ENCODE measurements at places on chromosomes 4 and X.

- no peak for DNase-seq
Observed at GRCh38 chr4:141860974-141861373, 224.6 kb downstream of the IL15 start.

GRCh38 chr4:100086766-100087431, 103.4 kb downstream of the DDIT4L start:
- no peak for DNase-seq

GRCh38 chr4:174262624-174263444, 20.6 kb downstream of the FBXO8 start:
- no peak for DNase-seq

- no peak for DNase-seq
Observed at GRCh38 chr4:76723924-76724323, 174.0 kb downstream of the SOWAHB start.

DNA sequence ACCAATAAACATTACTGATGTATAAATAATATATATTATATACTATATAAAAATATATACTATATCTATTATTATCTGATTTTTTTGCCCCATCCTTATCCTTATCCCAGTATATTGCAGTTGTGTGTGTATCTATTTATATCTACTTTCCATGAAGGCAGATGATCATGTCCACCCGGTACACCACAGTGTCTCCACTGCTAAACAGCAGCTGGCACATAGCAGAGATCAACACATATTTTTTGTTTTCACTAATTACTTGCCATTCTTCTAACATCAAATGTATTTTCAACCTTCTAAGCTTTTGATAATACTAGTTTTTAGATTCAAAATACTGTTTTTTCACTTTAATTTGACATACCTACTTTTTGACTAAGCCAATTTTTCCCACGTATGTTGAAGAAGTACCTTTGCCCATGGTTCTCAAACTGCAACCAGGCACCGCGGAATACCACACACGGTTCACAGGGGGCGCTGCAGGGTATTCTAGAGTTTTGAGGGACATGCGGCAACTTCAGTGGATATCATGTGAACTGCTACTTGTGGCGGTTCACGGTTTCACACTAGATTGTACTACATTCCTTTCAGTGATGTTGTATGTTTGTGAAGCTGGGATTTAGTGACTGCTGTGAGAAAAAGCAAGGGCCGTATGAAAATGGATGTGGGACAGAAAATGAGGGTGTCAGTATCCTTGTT, 182.5 kb upstream of the NPY2R start:
- peak; percentile 48 for DNase-seq

DNA sequence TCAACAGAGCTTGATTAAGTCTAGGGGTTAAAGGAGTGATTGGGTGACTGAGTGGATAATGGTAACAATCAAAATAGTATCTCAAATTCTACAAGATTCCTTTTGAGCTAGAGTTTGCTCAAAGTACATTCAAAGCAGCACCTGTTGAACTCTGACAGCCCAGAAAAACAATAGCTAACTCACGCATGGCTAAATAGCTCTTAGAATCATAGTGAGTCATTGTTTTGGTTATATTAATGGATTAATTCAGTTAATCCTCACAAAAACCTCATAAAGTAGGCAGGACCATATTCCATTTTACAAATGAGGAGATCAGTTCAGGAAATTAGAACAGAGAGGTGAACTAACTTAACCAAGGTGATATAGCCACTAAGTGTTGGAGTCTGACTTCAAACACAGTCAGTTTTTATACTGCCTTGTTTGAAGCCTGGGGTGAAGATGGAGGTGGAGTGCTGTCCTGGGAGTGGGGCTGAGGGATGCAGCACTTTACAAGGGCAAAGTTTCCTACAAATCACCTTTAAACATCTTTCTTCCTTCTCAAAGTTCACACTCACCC, 35.9 kb upstream of the PPM1K start:
- no peak for DNase-seq

DNA sequence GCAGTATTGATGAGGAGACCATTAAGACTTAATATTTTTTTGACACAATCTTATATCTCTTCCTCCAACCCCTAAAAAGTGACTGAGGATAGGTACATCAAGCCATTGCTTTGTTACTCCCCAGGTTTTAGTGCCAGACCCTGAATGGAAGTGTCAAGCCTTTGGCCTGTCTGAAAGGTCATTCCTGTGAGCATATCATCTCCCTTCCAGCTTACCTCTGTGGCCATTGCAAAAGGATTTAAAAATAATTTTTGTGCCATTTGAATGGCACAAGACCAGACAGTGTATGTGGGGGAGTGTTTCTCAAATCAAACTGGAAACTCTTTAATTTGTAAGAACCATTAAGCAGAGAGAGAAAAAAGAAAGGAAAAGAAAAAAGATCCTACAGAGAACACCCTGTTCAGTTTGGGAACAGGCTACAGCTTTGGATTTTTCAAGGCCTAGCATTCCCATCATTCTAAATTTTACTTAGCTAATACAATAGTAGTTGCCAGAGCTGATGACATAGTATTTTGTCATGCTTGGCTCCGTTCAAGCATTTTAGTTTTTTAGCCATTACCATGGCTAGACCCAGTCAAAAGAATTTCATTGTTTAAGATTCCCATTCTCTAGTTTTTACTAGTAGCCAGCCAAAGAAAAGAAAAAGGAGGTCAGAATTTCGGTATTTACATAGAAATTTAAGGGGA, 49.6 kb downstream of the HPF1 start:
- no peak for DNase-seq

GRCh38 chr4:1012034-1012739, 761 bp downstream of the FGFRL1 start:
- DNase-seq = peak; percentile 51

- DNase-seq = no peak
Observed at GRCh38 chr4:152374153-152374552, 161.7 kb downstream of the FBXW7 start.

GRCh38 chrX:51795136-51795535, 51.9 kb downstream of the GSPT2 start:
- DNase-seq = no peak

DNA sequence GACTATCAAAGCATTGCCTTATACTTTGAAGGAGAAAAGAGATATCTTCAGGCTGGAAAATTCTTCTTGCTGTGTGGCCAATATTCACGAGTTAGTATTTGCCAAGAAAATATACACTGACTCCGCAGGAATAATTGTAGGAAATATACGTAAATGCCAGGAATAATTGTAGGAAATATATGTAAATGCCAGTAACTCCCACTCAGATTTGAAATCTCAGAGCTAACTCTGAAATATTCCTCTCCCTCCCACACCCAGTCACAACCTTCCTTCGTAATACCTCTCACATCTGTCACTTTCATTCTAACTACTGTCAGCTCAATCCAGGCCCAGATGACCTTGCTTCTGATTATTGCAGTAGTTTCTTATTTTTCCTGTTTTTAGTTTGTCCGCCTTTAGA, 73.5 kb downstream of the WDR19 start:
- DNase-seq = no peak

DNA sequence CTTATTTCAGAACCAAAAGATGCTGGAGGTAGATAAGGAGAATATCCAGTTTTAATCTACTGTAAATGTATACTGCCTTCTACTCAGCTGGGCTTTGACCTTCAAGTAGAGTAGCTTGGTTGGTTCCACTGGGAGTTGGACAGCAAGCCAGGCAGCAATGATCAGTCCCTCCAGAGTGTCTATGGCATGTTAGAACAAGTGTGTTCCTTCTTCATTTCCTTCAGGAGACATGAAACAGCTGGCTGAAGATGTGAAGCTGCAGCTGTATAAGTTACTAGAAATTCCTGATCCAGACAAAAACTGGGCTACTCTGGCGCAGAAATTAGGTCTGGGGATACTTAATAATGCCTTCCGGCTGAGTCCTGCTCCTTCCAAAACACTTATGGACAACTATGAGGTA, 111.1 kb downstream of the NFKB1 start:
- DNase-seq = no peak

GRCh38 chrX:96474029-96474740, 210.5 kb upstream of the DIAPH2 start:
- no peak for DNase-seq

DNA sequence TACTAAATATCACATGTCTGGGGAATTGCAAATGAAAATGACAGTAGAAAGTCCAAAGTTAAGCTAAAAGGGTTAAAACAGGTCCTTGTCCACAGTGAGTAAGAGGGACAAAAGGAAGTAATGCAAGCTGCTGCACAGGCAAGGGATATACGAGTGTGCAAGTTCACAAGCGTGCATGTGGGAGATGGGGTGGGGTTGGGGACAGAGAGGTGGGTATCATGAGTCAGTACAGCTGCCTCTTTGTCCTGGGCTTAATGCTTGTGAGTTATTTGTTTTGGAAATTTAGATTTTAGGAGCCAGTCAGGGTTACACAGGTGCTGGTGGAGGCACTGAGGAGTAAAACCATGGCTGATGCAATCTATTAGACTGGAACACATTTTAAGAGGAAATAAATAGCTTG, 3.3 kb upstream of the GPRASP2 start:
- DNase-seq = no peak

Measured in HepG2 (cell line).